Kidney glomerular epithelial cell (primary cell): ENCODE measurements at places on chromosomes 1 and 21.

GRCh38 chr1:22024485-22025367 is 23.3 kb downstream of the CELA3A start:
- DNase-seq: no peak

DNA sequence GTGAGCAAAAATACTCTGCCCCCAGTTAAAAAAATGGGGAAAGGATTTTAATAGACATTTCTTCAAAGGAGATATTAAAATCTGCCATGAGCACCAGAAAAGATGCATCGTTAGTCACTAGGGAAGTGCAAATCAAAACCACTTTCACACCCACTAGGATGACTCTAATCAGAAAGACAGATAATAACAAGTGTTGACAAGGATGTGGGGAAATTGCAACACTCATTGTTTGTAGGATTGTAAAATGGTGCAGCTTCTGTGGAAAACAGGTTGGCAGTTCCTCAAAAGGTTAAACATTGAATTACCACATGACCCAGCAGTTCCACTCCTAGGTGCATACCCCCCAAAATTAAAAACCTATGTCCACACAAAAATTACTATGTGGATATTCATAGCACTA is 112.3 kb downstream of the KCNJ6 start:
- DNase-seq: no peak

GRCh38 chr21:31124010-31124409 is 85.7 kb upstream of the KRTAP19-8 start:
- DNase-seq: no peak

- DNase-seq: no peak
Observed at GRCh38 chr1:243903041-243903440, 53.0 kb upstream of the AKT3 start.

- no peak for DNase-seq
Observed at GRCh38 chr1:223780949-223781348, 64.8 kb downstream of the TP53BP2 start.

DNA sequence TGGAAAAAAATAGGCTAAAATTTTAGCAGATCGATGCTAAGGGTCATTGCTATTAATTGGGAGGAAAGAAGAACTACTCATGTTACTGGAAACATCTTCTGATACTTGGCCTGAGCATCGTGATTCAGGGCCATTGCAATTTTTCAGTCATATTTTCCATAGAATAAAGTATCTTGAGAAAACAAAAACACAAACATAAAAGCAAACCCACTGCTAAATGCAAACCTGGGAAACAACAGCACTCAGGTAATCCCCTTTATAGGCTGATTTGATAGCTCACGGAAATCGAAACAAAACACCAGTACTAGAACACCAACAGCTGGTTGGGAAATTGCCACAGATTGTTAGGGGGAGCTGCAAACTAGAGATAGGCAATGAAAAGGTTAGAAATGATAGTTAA is 172.9 kb upstream of the ESRRG start:
- no peak for DNase-seq

DNA sequence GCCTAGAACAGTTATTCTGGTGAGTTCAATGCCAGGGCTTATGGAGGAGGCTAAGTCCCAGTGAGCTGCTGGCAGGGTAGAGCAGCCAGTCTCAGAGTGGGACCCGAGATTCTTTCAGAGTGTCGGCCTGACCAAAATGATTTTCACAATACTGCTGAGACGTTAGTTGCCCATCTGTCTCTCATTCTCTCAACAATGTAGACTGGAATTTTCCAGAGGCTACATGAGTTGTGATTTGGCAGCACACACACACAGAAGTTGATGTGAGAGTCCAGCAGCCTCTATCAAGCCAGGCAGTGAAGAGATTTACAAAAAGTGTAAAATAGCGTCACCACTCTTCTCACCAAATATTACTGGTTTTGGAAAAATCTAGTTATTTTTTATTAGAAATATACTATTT is 21.7 kb downstream of the CACNA1S start:
- DNase-seq: no peak

- DNase-seq: no peak
Observed at GRCh38 chr1:70656361-70656760, 245.3 kb downstream of the CTH start.

GRCh38 chr1:84606977-84607376 is 32.7 kb upstream of the CTBS start:
- no peak for DNase-seq

- DNase-seq: peak; percentile 85
Observed at GRCh38 chr21:17848228-17848627, 29.1 kb upstream of the C21orf91 start.

- DNase-seq: no peak
Observed at GRCh38 chr1:2606881-2607621, 20.5 kb downstream of the PRXL2B start.

DNA sequence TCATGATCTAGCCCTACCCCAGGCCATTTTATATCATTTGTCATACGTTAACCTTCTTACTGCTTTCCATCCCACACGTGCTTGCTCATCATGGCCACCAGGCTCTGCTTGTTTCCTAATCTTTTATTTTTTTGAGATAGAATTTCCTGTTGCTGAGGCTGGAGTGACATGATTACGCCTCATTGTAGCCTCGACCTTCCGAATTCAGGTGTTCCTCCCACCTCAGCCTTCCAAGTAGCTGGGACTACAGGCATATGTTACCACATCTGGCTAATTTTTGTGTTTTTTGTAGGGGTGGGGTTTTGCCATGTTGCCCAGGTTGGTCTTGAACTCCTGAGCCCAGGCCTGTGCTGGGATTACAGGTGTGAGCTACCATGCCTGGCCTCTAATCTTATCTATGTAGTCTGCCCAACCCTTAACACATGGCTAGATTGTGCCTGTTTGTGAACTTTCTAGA is 3.3 kb downstream of the UAP1 start:
- DNase-seq: peak; percentile 10

DNA sequence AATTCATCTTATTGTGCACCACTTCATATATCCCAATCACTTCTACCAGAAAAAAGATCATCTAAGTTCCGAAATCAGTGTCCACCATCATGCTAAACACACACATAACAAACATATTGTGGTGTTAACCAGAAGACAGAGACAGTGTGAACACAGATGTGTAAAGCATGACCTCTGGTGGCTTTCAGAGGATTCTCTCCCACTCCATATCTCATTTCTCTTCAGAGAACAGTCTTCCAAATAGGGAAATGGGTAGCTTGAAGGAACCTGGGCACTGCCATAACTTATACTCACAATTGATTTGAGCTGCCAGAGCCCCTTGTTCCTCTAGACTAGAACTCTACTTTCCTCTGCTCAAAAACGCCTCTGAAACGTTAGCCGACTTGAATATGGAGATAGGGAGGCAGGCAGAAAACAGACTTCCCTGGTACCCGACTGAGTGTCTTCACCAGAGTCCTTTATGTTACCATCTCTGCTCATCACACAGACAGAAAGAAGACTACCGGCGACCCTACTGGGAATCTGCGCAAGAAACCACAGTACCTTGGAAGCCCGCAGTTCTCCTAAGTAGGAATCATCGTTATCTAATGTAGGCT is 1.8 kb upstream of the ELAPOR1 start:
- DNase-seq: peak; percentile 31

DNA sequence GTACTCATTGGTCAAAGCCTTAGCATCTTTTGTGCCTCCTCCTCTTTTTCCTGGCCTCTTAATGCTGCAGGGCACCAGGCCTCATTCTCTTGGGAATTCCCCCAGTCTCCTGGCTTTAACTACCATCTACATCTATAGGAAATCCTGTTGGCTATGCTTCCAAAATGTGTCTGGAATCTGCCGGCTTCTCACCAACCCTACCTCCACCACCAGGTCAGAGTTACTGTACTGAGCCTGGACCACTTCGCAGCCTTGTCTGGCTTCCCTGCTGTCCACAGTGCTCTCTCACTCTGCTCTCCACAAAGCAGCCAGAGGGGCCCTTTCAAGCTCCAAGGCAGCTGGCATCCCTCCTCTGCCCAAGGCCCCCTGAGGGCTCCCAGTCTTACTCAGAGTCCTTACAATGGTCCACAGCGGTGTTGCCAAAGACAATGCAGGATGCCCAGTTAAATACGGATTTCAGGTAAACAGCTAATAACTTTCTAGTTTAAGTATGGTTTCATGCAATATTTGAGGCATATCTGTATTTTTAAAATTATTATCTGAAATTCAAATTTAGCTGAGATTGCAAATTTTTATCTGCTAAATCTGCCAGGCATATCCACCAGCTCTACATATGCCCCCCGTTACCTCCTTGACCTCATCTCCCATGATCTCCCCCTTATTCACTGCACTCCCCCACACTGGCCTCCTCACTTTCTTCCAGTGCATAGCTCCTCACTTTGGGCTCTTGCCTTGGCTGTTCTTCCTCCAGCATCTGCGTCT is 34.5 kb upstream of the FAM163A start:
- DNase-seq: no peak
